ENCODE measurements at places on chromosomes 11 and 22. TPM values are rescaled to one million over a fixed set of nuclear protein-coding genes. Genes with fewer than 3 reads are reported as not detected.

AGBL2 gene
- 13.6 TPM for total RNA-seq

GAB4 gene
- total RNA-seq = not detected

C22orf15 gene
- 1.0 TPM for total RNA-seq

PTS gene
- total RNA-seq = 36.2 TPM

NXPE2 gene
- total RNA-seq = not detected

ASCC2 gene
- total RNA-seq = 84.0 TPM

GRCh38 chr11:116109228-116109627 lies 605.0 kb upstream of the CADM1 start:
- no peak overlapping the region for H3K27ac ChIP-seq
- no peaks in the 10 kb centered on the region for H3K36me3 ChIP-seq
- no peak overlapping the region for H3K4me3 ChIP-seq
- no peak for DNase-seq

DNA sequence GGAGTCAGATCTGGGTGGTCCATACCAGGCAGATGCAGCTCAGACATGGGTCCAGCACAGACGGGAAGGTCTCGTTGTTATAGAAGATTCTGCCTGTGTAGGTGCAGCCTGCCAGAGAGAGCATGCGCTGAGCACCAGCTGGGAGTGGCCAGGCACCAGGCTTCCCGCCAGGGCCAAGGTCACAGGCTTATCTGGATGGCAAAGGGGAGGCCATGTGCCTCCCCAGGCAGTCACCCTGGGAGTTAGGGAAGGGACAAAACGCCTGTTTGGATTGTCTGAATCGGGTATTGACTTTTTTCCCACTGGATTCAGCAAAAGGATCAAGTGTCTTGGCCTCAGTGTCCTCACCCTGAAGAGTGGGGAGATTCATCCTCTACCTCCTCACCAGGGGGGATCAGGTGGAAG lies 26.5 kb downstream of the PGA5 start:
- H3K27me3 ChIP-seq = no peaks in the 10 kb centered on the region
- no peak overlapping the region for H3K27ac ChIP-seq
- no peak overlapping the region for H3K4me3 ChIP-seq
- H3K4me1 ChIP-seq = no peaks in the 10 kb centered on the region
- no peaks in the 10 kb centered on the region for H3K36me3 ChIP-seq

DNA sequence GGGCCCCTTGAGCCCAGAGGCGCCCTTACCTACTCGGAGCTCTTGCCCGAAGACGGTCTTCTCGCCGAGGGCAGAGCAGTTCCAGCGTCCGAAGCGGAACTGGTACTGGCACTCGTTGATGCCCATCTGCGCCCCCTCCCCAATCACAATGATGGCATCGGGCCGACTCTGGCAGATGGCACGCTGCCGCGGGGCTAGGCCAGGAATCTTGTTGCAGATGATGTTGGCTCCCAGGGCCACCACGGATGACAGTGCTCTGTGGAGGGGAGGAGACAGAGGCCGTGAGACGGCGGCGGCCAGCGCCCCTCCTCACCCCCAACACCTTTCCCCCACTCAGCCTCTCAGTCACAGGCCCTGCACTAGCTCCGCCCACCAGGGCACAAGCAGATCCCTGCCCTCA lies 27.1 kb downstream of the WNT7B start:
- no peak overlapping the region for H3K27ac ChIP-seq
- no peak for DNase-seq
- H3K4me3 ChIP-seq = no peak overlapping the region
- no peaks in the 10 kb centered on the region for H3K36me3 ChIP-seq

DNA sequence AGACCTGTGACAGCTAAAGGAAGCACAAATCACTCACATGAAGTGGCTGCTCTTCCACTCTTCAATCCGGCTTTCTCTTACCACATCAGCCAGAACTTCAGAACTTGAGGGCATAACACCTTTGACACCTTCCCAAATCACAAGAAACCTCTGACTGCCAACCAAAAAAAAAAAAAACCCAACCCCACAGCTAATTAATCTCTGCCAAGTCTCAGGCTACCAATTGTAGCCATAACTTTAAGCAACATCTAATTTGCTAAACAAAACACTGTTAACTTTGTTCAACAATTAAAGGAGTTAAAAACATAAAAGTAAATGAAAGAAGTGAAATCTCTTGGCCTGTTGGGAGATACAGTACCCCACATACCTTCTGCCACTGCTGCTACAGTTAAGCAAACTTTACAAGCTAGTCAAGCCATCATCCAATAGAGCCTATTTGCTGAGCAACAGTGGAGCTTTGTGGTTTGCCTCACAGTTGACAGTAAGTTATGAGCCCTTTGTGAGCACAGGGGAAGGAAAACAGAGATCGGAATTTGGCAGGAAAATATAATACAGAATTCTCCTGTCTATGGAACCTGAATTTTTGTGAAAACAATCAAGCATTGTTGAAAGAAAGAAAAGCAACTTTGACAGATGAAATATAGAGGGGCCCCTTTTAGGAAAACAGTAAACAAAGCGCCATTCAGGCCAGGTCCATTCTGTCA lies at the start of gene SOX6:
SOX6 (minus strand) TSS at position 490 of the 704 bp plus-strand sequence. CDS start 15,298 bp downstream, outside the sequence.
- no peaks in the 10 kb centered on the region for H3K36me3 ChIP-seq
- H3K27me3 ChIP-seq = no peaks in the 10 kb centered on the region
- no peak within 1 kb of the TSS for H3K4me3 ChIP-seq
- no peak for DNase-seq

- H3K27ac ChIP-seq = no peak overlapping the region
- H3K36me3 ChIP-seq = no peaks in the 10 kb centered on the region
- DNase-seq = no peak
- peaks cover 8% of the 10 kb centered on the region for H3K4me1 ChIP-seq
- no peaks in the 10 kb centered on the region for H3K27me3 ChIP-seq
Observed at GRCh38 chr11:110972640-110973039, 260.4 kb upstream of the ARHGAP20 start.

GRCh38 chr22:41535244-41535643 lies 9.0 kb downstream of the POLR3H start:
- H3K36me3 ChIP-seq = no peaks in the 10 kb centered on the region
- H3K4me3 ChIP-seq = no peak overlapping the region
- no peak overlapping the region for H3K27ac ChIP-seq
- no peaks in the 10 kb centered on the region for H3K27me3 ChIP-seq

- DNase-seq = no peak
- no peak overlapping the region for H3K4me3 ChIP-seq
- H3K36me3 ChIP-seq = no peaks in the 10 kb centered on the region
- H3K27ac ChIP-seq = no peak overlapping the region
- H3K4me1 ChIP-seq = no peaks in the 10 kb centered on the region
Observed at GRCh38 chr11:6356503-6357055, 33.7 kb upstream of the SMPD1 start.

GRCh38 chr11:33444835-33445594 lies 187.8 kb downstream of the HIPK3 start:
- H3K27ac ChIP-seq = no peak overlapping the region
- no peaks in the 10 kb centered on the region for H3K27me3 ChIP-seq
- no peak overlapping the region for H3K4me3 ChIP-seq
- no peaks in the 10 kb centered on the region for H3K4me1 ChIP-seq
- DNase-seq = no peak

- DNase-seq = peak; percentile 51
- H3K36me3 ChIP-seq = no peaks in the 10 kb centered on the region
- H3K27me3 ChIP-seq = peaks cover 2% of the 10 kb centered on the region
- peak within 1 kb of the TSS; percentile 60 for H3K4me3 ChIP-seq
Observed at GRCh38 chr11:119316729-119317591, at the start of gene MCAM. Gene MCAM, minus strand, starts transcription at chr11:119317130. Its CDS starts 29 bp downstream, at chr11:119317101.

GRCh38 chr11:114033066-114033465 lies 26.4 kb upstream of the ZBTB16 start:
- DNase-seq = no peak
- H3K4me3 ChIP-seq = no peak overlapping the region
- peaks cover 15% of the 10 kb centered on the region for H3K27me3 ChIP-seq
- no peaks in the 10 kb centered on the region for H3K4me1 ChIP-seq

DNA sequence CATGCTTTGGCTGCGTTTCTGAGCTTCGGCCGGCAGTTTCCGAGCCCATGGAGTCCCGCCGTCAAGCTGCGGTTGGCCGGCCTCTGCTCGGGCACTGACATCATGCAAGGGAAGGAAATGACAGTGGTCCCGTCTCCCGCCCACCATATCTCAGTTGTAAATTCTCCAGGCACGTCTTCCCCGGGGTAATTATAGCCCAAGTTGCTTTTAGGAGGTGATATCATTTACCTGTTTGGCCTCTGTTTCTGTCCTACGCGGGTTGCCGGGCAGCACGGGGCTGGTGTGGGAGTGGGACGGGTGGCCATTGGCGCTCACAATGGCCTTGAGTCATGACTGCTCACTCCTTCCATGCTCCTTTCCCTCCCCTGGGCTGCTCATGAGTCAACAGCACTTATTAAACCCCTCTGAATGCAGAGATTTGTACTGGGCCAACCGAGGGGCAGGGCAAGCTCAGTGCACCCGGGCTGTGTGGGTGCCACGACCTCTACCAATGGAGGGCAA lies 4.2 kb upstream of the ANO1 start:
- DNase-seq = no peak
- H3K4me1 ChIP-seq = no peaks in the 10 kb centered on the region

DNA sequence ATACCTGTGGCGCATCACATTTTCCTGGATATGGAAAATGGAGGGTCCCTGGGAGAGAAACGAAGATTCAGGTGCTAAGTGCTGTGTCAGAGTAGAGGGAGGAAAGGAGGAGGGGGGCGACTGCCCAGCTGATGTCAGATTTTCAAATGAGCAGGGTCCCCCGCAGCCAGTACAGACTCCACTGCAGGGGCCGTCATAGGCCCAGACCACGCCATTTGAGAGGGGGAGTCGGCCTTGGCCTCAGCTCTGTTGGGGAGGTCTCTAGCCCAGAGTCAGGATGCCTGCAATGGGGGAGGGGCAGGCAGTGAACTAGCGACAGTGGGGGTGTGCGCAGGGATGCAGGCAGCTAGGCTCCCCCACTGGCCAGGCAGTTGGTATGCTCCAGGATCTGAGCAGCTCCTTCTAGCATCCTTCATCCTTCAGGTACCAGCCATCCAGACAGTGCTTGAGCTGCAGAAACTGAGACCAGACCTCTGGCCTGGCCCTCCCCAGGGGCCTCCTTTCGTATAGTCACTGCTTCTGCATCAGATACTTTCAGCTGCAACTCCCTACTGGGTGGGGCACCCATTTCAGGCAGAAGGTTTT lies at the start of the genes BSCL2 and GNG3:
BSCL2 (minus strand) TSS at position 148 of the 585 bp plus-strand sequence. CDS start 229 bp downstream, outside the sequence.
GNG3 (plus strand) TSS at position 400 of the 585 bp plus-strand sequence. CDS start 620 bp downstream, outside the sequence.
- H3K36me3 ChIP-seq = no peaks in the 10 kb centered on the region
- DNase-seq = peak; percentile 52
- peak within 1 kb of the TSS; percentile 90 for H3K27ac ChIP-seq
- no peaks in the 10 kb centered on the region for H3K27me3 ChIP-seq
- H3K4me3 ChIP-seq = peak within 1 kb of the TSS; percentile 39

GRCh38 chr11:86278226-86278625 lies 23.8 kb upstream of the HIKESHI start:
- H3K36me3 ChIP-seq = peaks cover 64% of the 10 kb centered on the region
- no peaks in the 10 kb centered on the region for H3K27me3 ChIP-seq
- no peak overlapping the region for H3K27ac ChIP-seq
- DNase-seq = no peak
- no peaks in the 10 kb centered on the region for H3K4me1 ChIP-seq

DNA sequence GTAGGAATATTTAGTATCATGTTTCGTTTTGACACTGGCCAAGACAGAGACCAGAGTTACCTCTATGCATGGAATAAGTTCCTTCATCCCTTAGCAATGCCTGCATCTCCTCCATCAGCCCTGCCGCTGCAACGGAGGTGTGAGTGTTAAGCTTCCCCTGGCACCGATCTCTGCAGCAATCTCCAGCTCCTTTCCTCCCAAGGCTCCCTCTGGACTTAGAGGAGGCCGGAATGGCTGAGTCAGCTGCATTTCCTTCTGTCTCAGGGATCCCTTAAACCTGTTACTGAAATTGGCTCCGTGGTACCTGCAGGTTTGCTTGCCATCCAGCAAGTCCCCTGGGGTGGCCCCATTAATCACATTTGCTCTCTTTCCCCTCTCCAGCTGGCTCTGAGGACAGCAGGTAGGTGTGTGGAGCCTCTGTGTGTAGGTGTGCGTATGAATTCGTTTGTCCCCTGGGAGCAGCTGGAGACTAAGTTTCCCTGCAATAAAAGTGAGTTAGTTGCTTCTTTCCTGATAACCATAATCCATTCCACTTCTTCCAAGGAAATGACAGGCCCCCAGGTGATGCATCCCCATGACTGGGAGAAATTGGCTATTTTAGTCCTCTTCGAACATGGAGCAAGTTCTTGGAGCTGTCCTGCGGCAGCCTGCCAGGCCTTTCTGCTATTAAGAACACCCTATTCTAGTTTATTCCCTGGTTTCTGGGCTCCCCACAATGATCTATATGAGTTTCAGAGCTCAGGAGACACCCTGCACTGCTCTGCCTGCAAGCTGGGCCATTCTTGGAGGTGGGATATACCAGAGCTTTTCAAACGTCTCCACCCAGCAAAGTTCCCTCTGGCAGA lies 457.2 kb upstream of the CADM1 start:
- H3K27ac ChIP-seq = no peak overlapping the region
- no peaks in the 10 kb centered on the region for H3K36me3 ChIP-seq
- H3K4me1 ChIP-seq = no peaks in the 10 kb centered on the region
- no peak for DNase-seq
- no peak overlapping the region for H3K4me3 ChIP-seq

GRCh38 chr11:834371-835316 lies 1.9 kb downstream of the CD151 start:
- no peak for DNase-seq
- H3K4me1 ChIP-seq = peaks cover 43% of the 10 kb centered on the region
- H3K36me3 ChIP-seq = no peaks in the 10 kb centered on the region
- H3K27me3 ChIP-seq = no peaks in the 10 kb centered on the region
- no peak overlapping the region for H3K4me3 ChIP-seq
- H3K27ac ChIP-seq = no peak overlapping the region

DNA sequence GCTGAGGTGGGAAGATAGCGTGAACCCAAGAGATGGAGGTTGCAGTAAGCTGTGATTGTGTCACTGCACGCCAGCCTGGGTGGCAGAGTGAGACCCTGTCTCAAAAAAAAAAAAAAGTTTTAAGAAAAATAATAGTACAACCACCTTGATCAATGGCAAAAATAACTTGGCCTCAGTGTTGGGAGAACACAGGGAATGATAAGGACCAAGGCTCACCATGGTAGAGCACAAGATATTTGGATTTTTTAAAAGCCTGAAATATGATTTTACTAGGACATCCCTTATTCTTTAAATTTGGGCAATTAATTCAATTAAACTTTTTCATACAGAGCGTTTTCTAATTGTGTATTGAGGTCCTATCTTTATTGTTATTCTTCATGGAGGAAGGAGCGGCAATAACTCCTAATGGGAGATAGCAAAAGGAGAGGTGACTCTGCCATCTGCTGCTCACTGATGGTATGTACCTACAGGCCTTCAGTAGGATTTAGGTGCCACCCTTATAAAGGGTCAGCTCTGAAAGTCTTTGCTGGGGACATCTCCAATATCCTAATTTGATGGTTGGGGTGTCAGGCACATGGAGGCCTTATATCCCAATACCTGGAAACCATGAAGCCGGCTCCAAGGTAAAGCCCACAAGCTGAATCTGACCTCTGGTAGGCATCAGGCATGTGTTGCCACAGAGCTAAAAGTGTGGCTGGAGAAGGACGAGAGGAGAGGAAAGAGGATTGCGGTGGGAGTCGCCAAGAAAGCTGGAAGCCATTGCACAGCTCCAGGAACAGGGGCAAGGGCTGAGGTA lies 21.9 kb upstream of the POLD3 start:
- H3K4me3 ChIP-seq = no peak overlapping the region
- peak; percentile 38 for DNase-seq
- H3K27me3 ChIP-seq = no peaks in the 10 kb centered on the region
- no peaks in the 10 kb centered on the region for H3K4me1 ChIP-seq

Data from B cell (primary cell).